ENCODE measurements at places on chromosomes 2 and 18.

GRCh38 chr2:3145471-3146021 lies 232.1 kb downstream of the EIPR1 start:
- DNase-seq = no peak
- no peak overlapping the region for H3K27ac ChIP-seq
- H3K27me3 ChIP-seq = no peaks in the 10 kb centered on the region
- no peaks in the 10 kb centered on the region for H3K4me1 ChIP-seq

DNA sequence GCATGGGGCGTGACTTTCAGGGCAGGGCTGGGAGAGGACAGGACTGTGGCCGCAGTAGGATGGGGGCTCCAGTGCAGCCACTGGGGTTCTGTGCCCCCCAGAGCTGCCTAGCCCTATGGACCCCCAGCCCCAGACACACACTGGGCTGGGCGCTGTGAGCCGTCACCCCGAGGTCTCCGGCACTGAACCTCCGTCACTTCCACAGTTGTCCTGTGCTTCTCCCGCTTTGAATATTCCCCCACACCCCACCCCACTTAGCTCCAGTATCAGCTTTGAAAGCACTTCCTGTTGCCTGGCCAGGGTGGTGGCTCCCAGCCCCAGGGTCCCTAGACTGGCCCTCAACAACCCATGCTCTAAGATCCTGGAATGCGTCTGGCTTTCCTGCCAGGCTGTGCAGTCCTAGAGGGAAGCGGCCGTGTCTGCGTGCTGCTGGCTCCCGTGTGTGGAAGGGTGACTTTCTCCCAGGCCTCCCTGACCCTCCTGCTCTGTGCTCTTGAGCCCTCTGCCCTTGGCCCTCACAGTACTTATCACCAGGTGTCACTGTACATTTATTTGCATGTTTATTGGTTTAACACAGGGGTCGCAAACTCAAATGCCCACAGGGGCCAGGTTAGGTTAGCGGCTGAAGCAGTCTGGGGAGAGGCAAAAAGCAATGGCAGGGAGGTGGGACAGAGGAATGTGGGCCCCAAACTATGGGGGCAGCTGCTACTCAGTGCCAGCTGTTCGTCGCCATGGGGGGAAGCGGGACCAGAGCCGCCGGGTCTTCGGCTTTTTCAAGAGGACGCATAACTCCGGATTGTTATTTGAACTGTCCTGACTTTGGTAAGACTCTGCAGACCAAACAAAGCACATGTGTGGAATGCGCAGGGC lies 9.9 kb downstream of the OBSL1 start:
- H3K36me3 ChIP-seq = no peaks in the 10 kb centered on the region
- no peaks in the 10 kb centered on the region for H3K4me1 ChIP-seq
- H3K27ac ChIP-seq = no peak overlapping the region
- H3K4me3 ChIP-seq = no peak overlapping the region
- DNase-seq = no peak
- peaks cover 2% of the 10 kb centered on the region for H3K27me3 ChIP-seq

GRCh38 chr18:48923746-48924629 lies 26.8 kb downstream of the SMAD7 start:
- no peak overlapping the region for H3K27ac ChIP-seq
- peak overlapping the region; percentile 17 for H3K4me3 ChIP-seq
- peaks cover 19% of the 10 kb centered on the region for H3K36me3 ChIP-seq
- H3K27me3 ChIP-seq = no peaks in the 10 kb centered on the region
- H3K4me1 ChIP-seq = peaks cover 63% of the 10 kb centered on the region

DNA sequence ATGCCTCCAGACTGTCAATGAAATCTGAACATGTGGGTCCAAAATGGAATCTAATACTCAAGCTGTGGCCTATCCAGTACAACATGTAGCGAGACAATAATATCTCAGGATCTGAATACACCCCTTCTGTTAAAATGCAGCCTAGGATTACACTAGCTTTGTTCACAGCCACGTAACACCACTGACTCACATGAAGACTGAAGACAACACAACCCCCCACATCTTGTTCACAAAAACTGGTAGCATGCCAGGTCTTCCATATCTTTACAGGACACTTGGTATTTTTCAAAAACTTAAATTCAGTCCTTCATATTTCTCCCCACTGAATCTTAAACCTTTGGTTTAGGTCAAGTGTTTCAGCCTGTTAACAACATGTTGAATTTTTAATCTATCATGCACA lies 84.2 kb downstream of the SLC8A1 start:
- no peaks in the 10 kb centered on the region for H3K27me3 ChIP-seq
- no peaks in the 10 kb centered on the region for H3K4me1 ChIP-seq
- no peak for DNase-seq
- H3K36me3 ChIP-seq = no peaks in the 10 kb centered on the region

DNA sequence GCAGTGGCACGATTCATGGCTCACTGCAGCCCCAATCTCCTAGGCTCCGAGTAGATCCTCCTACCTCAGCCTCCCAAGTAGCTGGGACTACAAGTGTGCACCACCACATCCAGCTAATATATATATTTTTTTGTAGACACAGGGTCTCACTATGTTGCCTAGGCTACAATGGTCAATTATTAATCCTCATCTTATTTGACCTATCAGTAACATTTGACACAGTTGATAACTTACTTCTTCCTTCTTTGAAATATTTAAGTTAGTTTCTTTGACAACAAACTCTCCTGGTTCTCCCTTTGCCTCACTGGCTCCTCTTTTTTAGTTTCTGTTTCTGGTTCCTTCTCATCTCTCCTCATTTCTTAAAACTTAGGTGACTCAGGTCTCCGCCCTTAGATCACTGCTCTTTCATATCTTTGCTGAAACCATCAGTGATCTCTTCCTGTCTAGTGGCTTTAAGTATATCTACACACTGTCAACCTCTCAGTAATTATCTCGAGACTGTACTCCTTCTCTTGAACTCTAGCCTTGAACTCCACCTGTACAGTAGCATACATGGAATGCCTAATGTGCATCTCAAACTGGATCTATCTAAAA lies 11.5 kb downstream of the PGAP1 start:
- no peaks in the 10 kb centered on the region for H3K27me3 ChIP-seq
- H3K4me1 ChIP-seq = peaks cover 7% of the 10 kb centered on the region
- peak overlapping the region; percentile 37 for H3K27ac ChIP-seq

DNA sequence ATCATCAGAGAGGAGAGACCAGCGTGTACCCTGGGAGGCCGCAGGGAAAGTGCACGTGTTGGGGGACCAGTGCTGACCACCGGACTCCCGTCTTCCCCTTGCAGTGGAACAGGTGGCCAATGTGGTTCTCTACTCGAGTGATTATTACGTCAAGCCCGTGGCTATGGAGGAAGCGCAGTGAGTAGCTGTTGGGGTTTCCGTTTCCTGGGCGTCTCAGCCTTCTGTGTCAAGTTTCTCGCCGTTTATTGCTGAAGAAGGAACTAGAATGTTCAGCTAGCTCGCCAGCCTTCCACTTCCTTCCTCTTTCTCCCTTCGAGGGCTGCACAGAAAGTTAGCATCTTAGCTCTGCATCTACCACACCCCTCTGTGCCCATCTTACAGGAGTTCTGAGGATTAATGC lies 22.8 kb upstream of the DGKD start:
- peak; percentile 56 for DNase-seq
- peak overlapping the region; percentile 72 for H3K27ac ChIP-seq
- no peak overlapping the region for H3K4me3 ChIP-seq
- H3K4me1 ChIP-seq = peaks cover 34% of the 10 kb centered on the region
- H3K36me3 ChIP-seq = no peaks in the 10 kb centered on the region
- H3K27me3 ChIP-seq = no peaks in the 10 kb centered on the region

DNA sequence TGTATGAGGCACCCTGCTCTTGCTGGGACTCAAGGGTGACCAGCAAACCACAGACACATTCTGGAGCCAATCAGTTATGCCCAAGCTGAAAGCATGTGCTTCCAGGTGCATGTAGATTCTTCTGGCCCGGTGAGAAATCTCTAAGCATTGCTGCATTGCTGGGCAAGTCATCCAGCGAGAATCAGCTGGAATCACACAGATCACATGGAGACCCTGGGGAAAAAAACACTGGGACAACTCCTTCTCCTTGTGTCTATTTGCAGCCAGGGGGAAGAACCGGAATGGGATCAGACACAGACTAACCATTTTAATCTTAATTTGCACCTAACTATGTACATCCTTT lies 119.7 kb upstream of the KLF7 start:
- no peak for DNase-seq
- peaks cover 6% of the 10 kb centered on the region for H3K4me1 ChIP-seq
- no peaks in the 10 kb centered on the region for H3K36me3 ChIP-seq

GRCh38 chr18:54774423-54774822 lies 53.9 kb upstream of the RAB27B start:
- no peaks in the 10 kb centered on the region for H3K27me3 ChIP-seq
- no peaks in the 10 kb centered on the region for H3K36me3 ChIP-seq
- DNase-seq = no peak
- no peak overlapping the region for H3K27ac ChIP-seq
- no peak overlapping the region for H3K4me3 ChIP-seq
- no peaks in the 10 kb centered on the region for H3K4me1 ChIP-seq

GRCh38 chr2:7930800-7931635 lies 750.8 kb upstream of the ID2 start:
- H3K4me1 ChIP-seq = no peaks in the 10 kb centered on the region
- H3K27ac ChIP-seq = no peak overlapping the region
- DNase-seq = no peak

- no peak overlapping the region for H3K27ac ChIP-seq
- H3K27me3 ChIP-seq = no peaks in the 10 kb centered on the region
- no peaks in the 10 kb centered on the region for H3K4me1 ChIP-seq
- no peak for DNase-seq
These were observed 164.0 kb downstream of the RDH14 start for GRCh38 chr2:18396329-18397010.

DNA sequence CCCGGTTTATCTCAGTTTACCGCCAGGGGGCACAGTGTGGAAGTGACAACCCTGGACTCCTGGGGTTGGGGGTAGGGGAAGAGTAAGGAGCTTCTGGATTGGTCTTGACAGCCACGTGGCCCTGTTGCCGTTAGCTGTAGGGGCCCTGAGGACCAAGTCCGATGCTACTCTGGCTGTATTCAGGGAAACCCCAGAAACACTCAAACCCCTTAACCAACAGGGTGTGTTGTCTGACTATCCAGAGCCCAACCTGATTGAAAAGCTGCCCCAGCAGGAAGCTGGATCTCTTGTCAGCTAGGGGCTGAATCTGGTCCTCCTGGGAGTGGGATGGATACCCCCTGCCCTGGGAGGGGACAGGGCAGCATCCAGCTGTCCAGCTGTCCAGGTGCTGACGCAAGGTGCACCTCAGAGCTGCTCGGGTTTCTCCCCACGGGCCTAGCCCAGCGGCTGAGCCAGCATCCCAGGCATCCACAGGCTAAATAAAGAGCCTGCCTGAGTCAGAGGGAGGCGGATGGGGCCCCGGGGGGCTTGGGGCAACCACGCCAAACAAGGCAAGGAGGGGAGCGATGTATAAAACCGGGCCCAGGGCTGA lies 3.1 kb upstream of the GMPPA start:
- no peaks in the 10 kb centered on the region for H3K36me3 ChIP-seq
- H3K4me3 ChIP-seq = no peak overlapping the region
- H3K4me1 ChIP-seq = peaks cover 26% of the 10 kb centered on the region
- DNase-seq = peak; percentile 32
- peaks cover 47% of the 10 kb centered on the region for H3K27me3 ChIP-seq

DNA sequence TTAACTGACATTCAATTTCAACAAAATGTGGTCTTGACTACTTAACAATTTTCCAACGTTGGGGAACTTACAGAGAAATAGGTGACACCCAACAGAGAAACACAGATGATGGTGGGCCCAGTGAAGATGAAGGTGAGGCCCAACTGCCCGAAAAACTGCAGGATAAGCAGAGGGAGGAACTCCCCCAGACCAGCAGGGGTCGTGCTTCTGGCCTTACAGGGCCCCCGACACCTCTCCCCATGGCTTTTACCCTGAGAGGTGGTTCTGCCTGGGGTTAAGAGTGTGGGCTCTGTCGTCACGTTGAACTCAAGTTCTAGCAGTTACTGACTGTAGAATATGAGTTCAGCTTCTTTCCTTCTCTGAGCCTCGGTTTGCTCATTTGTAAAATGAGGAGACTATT lies 119.5 kb upstream of the SMIM21 start:
- H3K27me3 ChIP-seq = no peaks in the 10 kb centered on the region
- DNase-seq = no peak
- H3K4me1 ChIP-seq = no peaks in the 10 kb centered on the region
- H3K36me3 ChIP-seq = no peaks in the 10 kb centered on the region

- H3K27ac ChIP-seq = no peak overlapping the region
- H3K4me1 ChIP-seq = no peaks in the 10 kb centered on the region
- H3K4me3 ChIP-seq = no peak overlapping the region
- DNase-seq = no peak
- H3K36me3 ChIP-seq = no peaks in the 10 kb centered on the region
These were observed 273.2 kb downstream of the MTX2 start for GRCh38 chr2:176542476-176542875.

DNA sequence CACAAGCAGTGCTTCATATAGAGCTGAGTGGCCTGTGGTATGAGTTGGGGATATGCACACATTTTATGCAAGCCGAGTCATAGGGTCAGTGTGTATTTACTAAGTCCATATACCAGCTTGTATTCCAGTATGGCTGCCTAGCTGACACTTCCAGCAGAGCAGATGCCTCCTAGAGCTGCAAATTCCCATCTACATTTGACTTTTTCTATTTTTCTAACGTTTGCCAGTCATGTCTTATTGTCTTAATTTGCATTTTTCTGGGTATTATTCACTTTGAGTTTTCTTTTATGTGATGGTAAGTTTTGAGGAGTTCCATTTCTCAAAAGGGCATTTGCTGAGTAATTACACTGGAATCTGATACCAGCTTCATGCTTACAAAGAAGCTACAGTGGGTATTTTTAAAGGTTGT lies 334.5 kb upstream of the CDH2 start:
- H3K27ac ChIP-seq = no peak overlapping the region
- no peak for DNase-seq

DNA sequence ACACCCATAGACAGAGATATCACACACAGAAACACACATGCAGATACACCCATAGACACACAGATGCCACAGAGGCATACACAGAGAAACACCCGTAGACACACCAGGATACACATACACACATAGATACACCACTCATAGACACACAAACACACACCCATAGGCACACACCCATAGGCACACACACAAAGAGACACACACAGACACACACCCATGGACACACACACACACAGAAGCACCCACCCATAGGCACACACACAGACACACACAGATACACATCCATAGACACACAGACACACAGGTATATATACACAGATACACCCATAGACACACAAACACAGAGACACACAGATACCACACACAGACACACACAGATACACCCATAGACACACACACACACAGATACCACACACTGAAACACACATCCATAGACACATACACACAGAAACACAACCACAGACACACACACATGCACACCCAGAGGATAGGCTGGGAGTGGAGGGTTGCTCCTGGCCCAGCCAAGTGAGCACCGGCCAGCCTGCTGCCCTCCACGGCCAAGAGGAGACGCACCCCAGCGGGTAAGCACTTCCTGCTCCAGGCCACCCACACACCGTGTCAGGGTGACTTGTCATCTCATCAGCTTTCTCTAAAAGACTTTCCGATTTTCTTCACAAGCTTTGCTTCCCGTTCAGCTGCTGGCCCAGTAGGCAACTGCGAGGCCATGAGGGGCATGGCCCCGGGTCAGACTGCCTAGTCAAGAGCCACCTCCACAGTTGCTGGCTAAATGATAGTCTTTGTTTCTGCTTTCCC lies 14.1 kb upstream of the CNNM3 start:
- H3K4me3 ChIP-seq = no peak overlapping the region
- no peaks in the 10 kb centered on the region for H3K27me3 ChIP-seq
- H3K27ac ChIP-seq = no peak overlapping the region
- H3K4me1 ChIP-seq = peaks cover 19% of the 10 kb centered on the region
- no peak for DNase-seq
